ENCODE measurements at places on chromosomes 12 and 14. TPM values are rescaled to one million over a fixed set of nuclear protein-coding genes. Genes with fewer than 3 reads are reported as not detected.

GRCh38 chr12:46572644-46573346 is 200.2 kb upstream of the SLC38A2 start:
- H3K4me3 ChIP-seq = no peak overlapping the region
- no peaks in the 10 kb centered on the region for H3K4me1 ChIP-seq
- no peaks in the 10 kb centered on the region for H3K27me3 ChIP-seq
- no peaks in the 10 kb centered on the region for H3K36me3 ChIP-seq
- no peak overlapping the region for H3K27ac ChIP-seq
- DNase-seq = no peak

DNA sequence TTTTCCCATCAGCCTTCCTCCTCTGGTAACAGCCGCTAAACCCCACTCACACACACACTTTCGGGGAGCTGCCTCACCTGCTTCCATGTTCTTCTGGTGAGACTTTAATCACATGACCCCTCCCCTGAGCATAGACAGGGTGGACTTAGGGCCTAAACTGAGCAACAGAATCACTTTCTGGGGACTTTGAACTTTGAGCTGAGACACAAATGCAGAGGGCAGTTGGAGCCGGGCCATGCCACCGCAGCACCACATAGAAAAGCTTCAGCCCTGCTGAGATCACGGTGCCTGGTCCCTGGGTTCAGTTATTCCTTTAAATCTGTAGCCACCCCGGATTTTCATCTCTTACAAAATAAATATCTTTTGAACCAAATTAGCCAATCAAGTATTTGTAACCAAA is 18.4 kb upstream of the MAP3K9 start:
- no peak overlapping the region for H3K27ac ChIP-seq
- H3K27me3 ChIP-seq = no peaks in the 10 kb centered on the region
- H3K4me1 ChIP-seq = peaks cover 3% of the 10 kb centered on the region
- no peak for DNase-seq

DNA sequence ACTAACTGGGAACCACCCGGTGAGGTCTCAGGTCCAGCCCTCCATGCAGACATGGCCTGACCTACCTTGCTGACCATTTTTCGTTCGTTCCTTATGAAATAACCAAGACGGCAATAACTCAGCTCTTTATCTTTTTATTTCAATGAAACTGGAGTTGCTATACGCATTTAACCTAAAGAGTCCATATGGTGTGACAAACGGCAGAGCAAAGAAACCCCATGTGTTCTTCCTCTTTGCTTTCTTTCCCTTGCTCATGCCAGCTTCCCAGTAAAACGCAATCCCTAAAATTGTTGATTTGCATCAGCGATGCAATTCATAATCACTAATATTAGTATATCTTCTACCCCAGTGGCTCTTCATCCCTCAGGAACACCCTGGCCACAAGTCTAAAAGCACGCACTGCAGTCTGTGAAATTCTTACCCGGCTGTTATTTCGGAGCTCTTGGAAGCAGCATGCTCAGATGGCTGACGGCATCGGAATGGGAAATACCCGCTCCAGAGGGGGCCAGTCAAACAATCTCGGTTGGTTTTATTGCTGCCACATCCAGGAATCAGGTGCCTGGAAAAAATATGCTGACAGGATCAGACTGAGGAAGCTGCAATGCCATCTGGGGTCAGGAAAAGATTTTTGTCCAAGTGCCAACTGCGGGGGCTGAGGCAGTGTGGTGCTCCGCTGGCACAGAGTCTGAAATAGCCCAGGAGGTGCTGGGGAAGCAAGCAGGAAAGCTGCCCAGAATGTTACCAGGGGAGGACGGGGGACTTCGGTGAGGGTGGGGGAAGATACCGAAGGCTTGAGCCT is 28.2 kb upstream of the KCNA1 start:
- no peak for DNase-seq
- H3K27me3 ChIP-seq = no peaks in the 10 kb centered on the region
- no peak overlapping the region for H3K27ac ChIP-seq
- no peak overlapping the region for H3K4me3 ChIP-seq

IL26 gene
- polyA plus RNA-seq = not detected

All from ovary (tissue), 10 donors.